ENCODE measurements at places on chromosomes 6 and 20.

GRCh38 chr6:108453601-108454185 lies 107.0 kb upstream of the FOXO3 start:
- no peak for DNase-seq

- DNase-seq, result no peak
Measured at GRCh38 chr20:6212903-6213302, 90.1 kb upstream of the FERMT1 start.

- no peak for DNase-seq
Measured at GRCh38 chr20:10619427-10619826, 54.4 kb downstream of the JAG1 start.

DNA sequence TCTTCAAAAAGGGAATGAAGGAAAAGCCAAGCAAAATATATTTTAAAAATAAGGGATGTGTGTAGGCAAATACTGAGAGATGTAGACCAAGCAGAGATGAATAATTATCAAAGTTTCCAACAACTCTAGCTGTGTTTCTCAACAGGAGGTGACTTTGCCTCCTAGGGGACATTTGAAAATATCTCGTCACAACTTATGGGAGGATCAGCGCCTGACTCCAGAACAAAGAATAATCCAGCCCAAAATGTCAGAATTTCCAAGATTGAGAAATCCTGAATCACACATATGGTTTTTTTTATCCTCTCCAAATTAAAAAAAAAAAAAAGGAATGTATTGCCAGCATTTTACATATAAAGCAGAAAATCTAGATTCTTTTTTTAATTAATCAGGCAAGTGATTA lies 241.2 kb upstream of the ZFP64 start:
- DNase-seq, result no peak

DNA sequence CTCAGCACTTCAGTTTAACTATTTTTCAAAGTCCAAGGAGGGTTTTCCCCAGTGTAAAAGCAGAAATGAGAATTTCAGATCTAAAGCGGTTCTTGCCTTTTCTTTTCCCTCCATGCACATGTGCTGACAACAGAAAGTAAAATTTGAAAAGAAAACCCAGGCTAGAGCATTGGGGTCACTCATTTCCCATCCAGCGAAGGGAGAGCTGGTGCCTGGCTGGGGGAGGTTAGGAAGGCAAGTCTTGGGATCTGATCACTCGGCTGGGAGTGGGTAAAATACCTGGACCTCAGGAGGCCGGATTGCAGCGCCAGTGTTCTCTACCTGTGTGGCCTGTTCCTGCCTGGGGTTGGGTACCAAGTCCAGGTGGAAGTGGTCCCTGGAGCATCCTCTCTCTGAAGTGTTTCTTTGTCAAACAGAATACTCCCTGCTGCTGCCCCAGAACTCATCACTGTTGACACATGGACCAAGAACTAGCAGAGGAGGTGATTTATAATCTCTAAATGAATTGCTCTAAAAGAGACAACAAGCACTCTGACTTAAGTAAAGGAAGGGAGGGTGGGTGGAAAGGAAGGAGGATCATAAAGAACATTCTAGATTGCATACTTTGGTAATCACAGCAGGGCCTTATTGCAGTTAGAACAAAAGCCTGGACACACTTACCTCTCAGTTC lies 136.0 kb downstream of the MTHFD1L start:
- no peak for DNase-seq

GRCh38 chr6:130959951-130960350 lies 103.1 kb downstream of the EPB41L2 start:
- no peak for DNase-seq

DNA sequence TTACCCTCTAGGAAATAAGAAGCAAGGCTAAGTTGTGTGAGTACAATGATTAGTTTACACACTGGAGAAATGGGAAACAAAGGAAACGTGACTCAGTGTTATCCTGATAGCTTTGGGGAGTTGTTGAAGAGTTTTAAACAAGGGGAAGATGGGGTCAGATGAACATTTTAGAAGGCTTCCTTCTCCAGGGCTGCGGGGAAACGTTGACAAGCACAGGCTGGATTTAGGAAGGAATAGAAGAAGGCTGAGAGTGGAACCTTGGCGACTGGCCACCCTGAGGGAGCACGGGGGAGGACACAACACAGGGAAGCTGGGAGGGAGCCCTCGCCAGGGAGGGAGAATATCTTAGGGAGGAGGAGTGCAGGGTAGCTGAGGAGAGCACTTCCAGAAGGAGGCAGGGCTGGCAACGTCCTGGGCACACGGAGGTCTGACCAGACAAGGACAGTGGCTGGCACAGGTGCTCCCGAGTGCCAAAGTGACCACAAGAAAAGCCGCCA lies 134.7 kb downstream of the AIG1 start:
- no peak for DNase-seq

- DNase-seq, result no peak
Measured at GRCh38 chr6:142821860-142822259, 123.1 kb downstream of the HIVEP2 start.

- DNase-seq, result no peak
Measured at GRCh38 chr6:162670345-162670744, 57.2 kb downstream of the PRKN start.

All from stimulated activated CD4-positive, alpha-beta T cell treated with anti-CD3 and anti-CD28 coated beads, Interleukin-15, amount 100 ng/mL, for 1 hour (primary cell).